ENCODE measurements at places on chromosomes 5 and 9.

DNA sequence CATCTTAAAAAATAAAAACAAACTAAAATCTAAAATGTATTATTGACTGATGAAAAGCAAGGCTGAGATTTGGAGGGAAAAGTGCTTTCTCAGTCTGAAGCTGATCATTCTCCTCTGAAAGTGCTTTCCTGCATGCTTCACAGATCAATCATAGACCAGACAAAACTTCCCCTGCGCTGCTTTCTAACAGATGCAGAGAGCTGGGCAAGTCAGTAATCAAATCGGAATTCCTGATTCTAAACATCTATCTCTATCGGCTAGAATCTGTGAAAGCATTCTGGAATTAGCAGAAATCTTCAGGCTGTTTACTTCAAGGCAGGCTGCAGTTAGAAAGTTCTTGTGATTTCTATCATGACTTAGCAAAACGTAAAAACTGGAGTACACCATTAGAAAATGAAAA, 15.6 kb upstream of the FAM81B start:
- no peak for DNase-seq

GRCh38 chr9:1353291-1353690, 303.1 kb downstream of the DMRT2 start:
- DNase-seq: no peak

DNA sequence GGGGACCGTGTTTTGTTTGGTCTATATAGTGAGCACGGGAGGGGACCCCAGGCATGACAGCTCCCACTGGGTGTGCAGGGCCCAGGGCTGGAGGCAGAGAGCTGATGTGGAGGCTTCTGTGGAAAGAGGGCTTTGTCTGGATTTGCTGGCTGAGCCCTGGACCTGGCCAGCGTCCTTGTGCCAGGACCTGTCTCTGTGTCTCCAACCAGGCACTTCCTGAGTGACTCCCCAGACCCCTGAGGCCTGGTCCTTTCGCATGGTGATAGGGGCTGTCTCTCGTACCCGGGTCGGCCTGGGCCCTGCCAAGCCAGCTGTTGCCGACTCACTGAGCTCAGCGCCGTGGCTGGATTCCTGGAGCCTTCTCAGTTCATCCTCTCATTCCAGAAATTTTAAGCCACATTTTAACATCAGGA, 77.6 kb downstream of the ADAMTS2 start:
- DNase-seq: peak; percentile 86

GRCh38 chr5:1521671-1522600, 1.8 kb downstream of the LPCAT1 start:
- peak; percentile 88 for DNase-seq

- no peak for DNase-seq
Measured at GRCh38 chr9:7983490-7983889, 183.9 kb upstream of the DMAC1 start.

DNA sequence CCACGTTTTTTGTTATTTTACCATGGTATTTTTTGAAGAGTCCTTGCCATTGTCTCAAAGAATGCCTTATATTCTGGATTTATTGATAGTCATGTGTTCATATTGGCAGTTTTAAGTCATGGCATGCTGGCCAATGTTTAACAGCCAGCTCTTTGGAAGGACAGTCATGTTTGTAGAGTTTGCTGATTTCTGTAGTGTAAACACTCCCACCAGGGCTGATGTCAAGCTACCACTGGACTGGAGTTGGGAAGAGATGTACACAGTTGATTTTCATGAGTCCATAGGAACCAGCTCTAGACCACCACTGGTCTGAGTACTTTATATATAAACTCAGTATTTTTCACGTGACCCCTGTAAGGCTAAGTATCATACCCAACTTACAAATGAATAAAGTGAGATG, 125.2 kb upstream of the DHFR start:
- DNase-seq: no peak

- no peak for DNase-seq
Measured at GRCh38 chr5:20972419-20972925, 984.5 kb upstream of the CDH18 start.

- DNase-seq: no peak
Measured at GRCh38 chr5:134459010-134459403, 47.3 kb upstream of the CDKN2AIPNL start.

- no peak for DNase-seq
Measured at GRCh38 chr9:35736201-35736633, 3.8 kb downstream of the CREB3 start.

DNA sequence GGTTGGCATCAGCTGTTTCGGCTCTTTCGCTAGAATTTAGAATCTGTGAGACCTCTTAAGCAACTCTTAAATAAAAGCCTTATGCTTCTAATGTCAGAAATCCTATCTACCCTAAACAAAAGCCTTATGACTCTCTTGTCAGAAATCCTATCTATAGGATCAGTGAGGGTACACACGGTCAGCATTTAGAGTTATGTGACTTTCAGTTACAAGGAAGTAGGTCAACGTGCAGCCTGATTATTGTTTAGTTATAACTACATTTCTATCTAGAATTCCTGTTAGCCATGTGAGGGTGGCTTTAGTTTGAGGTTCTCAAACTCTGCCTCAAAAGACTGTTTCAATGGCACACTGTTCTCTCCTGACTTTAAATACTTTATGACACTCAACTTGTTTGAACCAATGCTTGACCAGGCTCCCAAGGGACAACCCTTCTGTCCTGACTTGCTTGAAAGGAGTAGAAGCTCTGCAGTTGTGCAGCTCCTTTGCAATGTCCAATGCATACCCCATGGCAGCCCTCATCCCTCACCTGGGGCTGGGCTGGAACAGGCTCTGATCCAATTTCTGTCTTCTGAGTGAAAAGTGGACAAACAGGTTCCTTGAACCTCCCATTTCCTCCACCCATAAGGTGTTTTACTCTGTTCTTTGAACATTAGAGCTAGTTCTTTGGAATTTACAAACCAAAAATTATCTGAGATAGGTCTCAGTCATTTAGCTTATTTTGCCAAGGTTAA, 251.6 kb upstream of the PIK3R1 start:
- DNase-seq: no peak

DNA sequence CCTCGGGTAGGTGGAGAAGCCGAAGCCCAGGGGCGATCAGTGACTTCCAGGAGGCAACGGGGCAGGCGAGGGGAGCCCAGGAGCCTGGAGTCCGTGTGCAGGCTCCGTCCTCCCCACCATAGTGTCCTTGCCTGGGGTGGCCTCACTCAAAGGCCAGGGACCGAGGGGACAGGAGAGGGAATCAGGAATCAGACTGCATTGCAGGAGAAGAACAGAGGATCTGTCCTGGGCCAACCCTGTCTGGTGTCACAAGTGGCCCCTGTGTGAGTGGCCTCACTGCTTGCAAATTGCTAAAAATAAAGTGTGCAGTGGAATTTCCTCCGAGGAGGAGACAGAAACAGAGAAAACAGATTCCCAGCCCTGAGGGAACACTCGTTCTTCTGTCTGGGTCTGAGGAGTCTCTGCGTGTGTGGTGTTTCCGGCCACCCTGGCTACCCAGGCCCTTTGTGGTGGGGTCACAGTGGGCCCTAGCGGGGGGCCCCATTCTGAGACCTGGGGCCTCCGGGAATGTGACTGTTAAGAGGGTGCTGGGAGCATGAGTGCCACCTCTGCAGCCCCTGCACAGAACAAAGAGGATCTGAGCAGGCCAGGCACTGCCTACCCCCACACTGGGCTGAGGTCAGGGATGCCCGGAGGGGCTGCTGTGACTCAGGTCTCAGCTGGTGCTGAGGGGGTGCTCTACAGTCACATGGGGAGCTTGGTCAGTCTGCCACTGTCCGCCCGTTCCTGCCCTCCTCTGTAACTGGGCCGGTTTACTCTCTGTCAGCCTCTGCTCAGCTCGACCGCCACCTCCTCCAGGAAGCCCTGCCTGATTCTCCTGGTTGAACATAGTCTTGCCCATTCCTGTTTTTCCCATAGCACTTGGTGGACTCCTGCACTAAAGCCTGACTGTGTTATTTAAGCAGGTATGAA, 7.4 kb downstream of the TRAF1 start:
- no peak for DNase-seq

- DNase-seq: no peak
Measured at GRCh38 chr5:25649628-25650265, 1005.0 kb upstream of the CDH10 start.

DNA sequence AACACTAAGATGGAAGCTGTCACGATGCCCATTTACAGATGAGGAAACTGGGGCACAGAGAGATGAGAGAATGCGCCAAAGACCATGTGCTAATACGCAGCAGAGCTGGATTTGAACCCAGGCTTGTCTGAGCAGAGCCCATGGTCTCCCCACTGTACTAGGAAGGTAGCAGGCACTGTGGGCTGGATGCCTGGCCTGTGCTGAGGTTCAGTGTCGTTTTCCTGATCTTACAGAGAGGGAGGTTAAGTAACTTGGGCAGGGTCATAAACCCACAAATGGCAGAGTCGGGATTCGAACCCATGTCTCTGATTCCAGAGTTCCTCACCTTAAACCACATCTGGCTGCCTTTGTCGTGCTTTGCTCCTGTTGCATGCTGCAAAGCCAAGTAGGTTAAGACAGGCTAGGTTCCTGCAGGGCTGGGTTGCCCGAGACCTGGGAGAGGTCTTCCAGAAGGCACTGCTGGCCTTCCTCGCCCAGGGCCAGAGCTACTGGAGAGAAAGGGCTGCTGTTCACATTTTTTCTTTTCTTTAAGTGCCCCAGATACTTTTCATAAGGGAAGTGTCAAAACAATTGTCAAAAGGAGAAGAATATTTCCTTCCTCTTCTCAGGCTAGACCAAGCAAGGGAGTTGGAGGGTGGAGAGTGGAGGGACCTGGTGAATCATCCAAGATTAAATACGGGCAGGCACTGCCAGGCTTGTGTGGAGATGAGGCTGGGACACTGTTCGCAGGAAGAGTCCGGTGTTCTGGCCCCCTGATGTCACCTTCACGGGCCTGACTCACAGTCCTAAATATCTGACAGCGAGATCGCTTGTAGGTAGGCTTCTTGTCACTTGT, 3.2 kb downstream of the NEK6 start:
- no peak for DNase-seq

DNA sequence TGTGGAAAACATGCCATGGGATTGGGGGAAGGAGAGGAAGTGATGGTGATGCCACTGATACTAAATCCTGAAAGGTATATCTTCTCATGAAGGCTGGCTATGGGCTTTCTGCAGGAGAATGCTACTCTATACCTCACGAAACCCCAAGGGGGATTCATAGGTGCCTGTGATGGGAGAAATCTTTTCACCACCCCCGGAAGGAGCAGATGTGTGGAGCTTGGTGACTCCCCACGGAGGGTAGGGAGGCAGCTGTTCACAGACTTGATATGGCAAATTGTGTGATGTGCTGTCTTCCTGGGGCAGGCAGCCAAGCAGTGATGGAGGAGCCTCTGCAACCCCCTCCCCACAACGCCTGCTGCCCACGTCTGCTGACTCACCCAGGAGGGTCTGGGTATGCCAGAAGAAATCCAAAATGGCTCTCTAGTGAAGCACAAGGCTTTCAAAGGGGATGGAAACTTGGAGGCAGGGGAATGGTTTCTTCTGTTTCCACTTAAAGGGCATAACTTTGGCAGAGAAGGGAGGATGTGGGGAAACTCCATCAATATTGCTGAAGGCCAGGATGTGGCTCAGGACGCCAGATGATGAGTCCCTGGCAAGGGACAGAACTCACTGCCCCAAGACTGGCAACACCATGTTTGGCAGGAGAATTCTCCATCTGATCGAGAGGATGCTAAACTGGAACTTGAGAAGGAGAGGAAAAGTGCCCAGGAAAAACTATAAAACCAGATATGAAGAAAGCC, 188.3 kb downstream of the GABBR2 start:
- DNase-seq: no peak

DNA sequence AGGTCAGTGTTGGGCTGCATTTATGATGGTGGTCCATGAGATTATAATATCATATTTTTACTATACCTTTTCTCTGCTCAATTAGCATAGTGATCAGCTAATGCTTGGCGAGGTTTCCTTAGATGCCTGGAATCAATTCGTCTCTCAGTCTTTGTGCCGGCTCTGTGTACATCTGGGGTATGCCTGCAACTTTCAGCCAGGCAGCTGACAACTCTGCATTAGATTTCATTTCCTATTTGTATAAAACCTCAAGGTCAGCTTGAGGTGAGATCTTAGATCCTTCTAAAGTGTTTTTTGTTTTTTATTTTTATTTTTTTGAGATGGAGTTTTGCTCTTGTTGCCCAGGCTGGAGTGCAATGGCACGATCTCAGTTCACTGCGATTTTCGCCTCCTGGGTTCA, 86.8 kb downstream of the MELK start:
- DNase-seq: no peak

DNA sequence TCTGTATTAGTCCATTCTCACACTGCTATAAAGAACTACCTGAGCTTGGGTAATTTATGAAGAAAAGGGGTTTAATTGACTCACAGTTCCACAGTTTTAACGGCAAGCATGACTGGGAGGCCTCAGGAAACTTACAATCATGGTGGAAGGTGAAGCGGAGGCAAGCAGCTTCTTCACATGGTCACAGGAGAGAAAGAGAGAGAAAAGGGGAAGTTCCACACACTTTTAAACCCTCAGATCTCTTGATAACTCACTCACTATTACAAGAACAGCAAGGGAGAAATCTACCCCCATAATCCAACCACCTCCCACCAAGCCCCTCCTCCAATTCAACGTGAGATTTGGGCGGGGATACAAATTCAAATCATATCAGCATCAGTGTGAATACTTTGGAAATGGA, 133.4 kb upstream of the SLC30A5 start:
- DNase-seq: no peak

- no peak for DNase-seq
Measured at GRCh38 chr5:133738271-133738670, 125.9 kb upstream of the FSTL4 start.

GRCh38 chr9:129703667-129704355, 38.4 kb downstream of the PRRX2 start:
- DNase-seq: no peak

DNA sequence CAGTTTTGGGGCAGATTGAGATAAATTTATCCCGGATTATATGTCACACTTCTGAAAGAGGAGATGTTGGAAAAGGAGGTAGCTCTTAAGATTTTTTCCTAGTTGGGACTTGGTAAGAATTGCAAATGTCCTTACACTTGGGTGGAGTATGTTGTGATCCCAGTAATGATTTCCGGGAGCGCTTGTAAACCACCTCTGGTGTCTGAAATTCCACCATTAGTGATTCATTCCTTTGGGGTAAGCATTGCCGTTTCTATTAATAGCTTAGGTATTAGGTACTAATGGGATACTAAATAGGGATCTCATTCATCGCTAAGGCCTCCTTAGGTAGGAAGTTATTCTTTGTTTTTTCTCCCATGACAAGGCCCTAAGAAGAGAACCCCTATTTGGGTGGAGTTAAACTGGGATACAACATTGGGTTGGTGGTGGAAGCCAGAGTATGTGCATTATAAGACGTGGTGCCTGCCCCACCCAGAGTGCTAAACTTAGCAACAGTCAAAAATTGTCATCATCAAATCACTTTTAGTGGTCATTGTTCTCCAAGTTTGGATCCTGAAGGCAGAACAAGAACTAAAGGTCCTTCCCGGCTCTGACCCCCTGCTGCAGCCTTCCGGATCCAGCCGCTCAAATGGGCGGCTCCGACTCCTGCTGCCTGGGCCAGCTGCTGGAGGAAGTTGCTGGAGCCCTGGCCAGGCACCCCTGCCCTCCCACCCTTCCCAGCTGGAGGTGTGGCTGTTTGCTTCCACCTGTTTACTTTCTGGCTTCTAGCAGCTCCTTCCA, 31.7 kb upstream of the DAB2IP start:
- no peak for DNase-seq

All from mesenteric fat pad (tissue), 1 donor.